ENCODE measurements at places on chromosomes 5 and 9.

GRCh38 chr5:68149189-68149588 is 66.4 kb upstream of the PIK3R1 start:
- no peak for DNase-seq

DNA sequence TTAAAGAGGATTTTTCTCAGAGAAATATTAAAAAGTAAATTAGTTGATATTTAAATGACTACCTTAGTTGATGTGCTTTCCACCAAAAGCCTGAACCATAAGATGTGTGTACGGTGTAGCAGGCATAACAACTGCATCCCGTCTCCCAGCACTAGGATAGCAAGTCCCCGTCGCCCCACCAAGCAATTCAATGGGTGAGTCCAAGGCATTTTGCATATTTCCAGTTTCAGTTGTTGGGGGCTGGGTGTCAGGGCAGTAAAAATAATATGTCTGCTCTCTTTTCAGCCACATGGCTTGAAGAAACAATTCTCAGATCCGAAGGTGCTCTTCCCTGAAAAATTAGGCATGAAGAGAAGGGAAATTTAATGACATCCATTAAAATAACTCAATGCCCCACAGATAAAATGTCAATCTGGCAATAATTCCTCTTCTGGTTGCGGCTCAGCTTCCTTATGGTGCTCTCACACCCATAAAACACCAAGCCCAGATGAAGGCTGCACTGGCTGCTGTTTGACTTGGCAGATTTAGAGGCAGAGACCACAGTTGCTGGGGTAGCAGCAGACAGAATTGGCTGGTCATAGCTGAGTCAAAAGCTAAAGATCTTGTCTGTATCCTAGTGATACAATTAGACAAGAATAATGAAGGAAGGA is 124.4 kb upstream of the ADCY2 start:
- no peak for DNase-seq

- no peak for DNase-seq
Observed at GRCh38 chr9:20358207-20358606, 264.1 kb downstream of the MLLT3 start.

- DNase-seq, result no peak
Observed at GRCh38 chr9:34655394-34655793, 3.4 kb downstream of the IL11RA start.

DNA sequence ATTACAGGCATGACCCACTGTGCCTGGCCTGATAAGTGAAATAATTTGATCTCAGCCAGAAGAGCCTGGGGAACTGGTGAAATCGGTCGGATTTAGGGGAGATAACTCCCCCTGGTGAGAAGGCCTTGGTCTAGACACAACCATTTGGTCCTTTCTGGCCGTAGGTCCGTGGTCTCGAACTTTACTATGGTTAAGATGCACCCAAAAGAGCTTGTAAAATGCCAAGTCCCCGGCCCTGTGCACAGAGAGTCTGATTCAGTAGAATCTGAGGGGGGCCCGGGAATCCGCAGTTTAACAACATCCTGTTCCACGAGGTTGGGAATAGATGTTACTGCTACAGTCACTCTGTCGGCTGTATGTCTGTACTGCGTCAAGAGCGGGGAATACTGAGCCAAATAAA is 140.7 kb downstream of the C9orf50 start:
- DNase-seq, result no peak

DNA sequence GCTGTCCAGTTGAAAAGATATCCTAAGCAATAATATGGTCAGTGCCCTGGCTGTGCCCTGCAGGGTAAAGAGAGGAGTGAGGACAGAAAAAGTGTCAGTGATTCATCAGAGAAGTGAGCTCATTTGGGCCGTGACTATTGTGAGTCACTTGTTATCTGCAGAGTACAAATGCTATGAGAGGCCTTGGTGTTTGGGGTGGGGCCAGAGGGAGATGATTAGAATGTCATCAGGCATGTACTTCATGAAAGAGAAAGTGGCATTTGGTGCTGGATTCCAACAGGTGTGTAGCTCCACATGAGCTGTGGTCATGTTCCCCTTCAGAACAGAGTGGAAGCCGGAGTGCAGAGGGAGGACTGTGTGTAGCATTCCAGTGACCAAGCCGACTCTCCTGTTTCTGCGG is 174.1 kb downstream of the KDM4C start:
- peak; percentile 3 for DNase-seq

DNA sequence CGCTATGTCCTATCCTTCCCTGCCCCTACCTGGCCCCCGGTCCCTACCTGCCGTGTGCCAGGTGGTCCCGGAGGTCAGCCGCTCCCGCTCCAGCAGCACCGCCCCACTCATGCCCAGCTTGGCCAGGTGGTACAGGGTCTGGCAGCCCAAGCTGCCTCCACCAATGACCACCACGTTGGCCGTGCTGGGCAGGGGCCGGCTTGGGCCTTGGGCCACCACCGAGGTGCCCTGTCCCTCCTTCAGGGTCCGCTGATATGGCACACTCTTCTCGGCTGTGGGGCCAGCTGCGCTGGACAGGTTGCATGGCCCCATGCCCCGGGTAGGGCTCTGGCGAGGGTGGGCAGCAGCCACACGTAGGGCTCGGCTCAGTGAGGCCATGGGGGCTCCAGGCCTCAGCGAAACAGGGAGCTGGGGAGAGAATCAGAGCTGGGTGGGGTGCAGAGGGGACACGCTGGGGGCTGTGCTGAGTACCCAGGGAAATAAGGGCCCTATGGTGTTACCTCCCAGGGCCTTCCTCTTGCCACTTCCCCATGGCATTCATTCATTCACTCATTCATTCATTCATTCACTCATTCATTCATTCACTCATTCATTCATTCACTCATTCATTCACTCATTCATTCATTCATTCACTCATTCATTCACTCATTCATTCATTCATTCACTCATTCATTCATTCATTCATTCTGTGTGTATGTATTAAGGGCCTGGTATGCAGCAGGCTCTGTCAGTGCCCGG is 4.2 kb downstream of the SARDH start:
- DNase-seq, result no peak

GRCh38 chr5:143316844-143317631 is 86.4 kb downstream of the NR3C1 start:
- DNase-seq, result no peak

- no peak for DNase-seq
Observed at GRCh38 chr9:134435550-134436378, 109.5 kb downstream of the RXRA start.

DNA sequence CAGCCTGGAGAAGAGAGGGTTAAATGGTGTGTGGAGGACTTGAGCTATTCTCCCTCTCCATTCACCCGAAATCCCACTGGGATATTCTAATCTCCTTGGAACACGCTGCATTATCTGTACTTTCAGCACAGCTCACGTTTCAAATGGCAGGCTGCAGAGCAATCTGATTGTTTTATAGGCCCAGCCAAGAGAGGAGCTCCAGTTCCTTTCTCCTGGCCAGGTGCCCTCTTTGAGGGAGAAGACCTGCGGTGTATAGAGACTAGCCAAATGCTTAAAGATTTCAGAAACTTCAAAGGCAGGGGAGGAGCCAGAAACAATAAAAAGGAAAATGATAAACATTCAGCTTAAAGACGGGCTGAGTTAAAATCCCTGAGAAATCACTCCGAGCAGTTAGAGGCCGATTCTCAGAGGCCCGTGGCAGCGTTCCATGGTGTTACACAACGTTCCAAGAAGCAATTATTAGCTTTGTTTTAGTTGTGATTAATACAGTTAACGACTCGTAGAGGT is 564.0 kb upstream of the KLF4 start:
- no peak for DNase-seq

DNA sequence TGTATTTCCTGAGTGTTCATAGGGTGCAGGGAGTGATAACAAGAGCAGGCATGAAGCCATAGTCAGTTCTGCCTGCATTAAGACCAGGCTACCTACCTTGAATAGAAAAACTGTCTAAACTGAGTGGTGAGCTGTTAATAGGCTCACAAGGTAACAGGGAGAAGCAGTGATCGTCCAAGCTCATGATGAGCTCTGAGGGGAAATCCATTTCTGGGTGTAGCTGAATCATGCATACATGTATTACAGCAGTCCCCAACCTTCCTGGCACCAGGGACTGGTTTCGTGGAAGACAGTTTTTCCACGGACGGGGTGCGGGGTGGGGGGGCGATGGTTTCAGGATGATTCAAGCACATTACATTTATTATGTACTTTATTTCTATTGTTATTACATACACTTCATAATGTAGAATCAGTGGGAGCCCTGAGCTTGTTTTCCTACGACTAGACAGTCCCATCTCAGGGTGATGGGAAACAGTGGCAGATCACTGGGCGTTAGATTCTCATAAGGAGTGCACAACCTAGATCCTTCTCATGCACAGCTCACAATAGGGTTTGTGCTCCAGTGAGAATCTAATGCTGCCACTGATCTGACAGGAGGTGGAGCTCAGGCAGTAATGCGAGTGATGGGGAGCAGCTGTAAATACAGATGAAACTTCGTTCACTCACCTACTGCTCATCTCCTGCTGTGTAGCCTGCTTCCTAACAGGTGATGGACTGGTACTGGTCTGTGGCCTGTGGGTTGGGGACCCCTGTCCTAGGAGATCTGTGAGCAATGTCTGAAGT is 100.0 kb upstream of the IL6ST start:
- peak; percentile 51 for DNase-seq

GRCh38 chr5:97297063-97297703 is 114.1 kb upstream of the RIOK2 start:
- no peak for DNase-seq

DNA sequence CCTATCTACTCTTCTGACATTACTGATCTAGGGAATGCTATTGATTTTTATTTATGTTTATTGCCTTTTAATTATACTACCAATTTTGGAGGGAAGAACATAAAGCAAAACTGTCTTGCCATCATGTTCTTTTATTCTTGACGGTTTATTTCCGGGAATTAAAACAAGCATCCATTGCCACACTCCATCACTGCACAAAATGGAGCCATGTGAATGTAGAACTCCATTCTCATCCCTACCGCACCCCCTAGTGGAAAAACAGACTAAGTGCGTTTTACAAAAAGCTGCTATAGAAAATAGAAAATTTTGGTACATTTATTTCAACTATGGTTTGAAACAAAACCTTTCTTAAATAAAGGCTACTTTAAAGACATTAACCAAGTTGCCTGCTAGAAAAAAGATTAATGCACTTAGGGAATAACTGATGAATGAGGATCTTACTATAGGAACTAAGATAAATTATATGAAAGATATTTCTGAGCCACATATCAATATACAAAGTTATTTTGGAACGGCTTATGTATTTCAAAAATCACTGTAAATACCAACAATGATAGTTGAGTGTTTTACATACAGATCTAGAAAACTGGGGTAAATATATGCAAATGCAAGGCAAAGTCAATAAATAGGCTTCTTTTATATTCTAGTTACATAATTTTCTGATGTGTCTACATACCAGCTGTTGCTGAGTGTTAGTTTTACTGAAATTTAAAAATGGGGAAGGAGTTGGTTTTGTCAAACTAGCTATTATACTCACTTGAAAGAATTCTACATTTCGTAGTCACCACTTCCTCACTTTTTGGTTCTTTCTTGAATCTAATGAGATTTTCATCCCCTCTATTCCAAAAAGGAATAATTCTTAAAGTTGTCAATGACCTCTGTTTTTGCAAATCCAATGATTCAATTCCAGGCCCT is 26.5 kb downstream of the OXCT1 start:
- no peak for DNase-seq

DNA sequence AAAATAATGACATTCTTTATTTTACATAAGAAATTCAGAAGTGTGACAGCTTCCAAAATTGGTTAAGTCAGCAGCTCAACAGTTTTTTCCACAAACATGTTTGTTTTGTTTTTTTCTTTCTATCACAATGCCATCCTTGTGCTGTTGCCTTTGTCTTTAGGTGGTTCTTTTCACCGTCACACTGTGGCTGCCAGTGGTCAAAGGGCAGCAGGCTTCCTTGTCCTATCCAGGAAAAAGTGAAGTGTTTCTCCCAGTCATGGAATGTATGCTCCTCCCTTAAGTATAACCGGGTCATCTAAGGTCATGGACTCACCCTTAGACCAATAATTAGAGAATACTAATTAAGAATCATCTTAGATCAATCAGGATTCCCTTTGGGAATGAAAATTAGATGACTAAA is 87.4 kb downstream of the SREK1 start:
- DNase-seq, result no peak

DNA sequence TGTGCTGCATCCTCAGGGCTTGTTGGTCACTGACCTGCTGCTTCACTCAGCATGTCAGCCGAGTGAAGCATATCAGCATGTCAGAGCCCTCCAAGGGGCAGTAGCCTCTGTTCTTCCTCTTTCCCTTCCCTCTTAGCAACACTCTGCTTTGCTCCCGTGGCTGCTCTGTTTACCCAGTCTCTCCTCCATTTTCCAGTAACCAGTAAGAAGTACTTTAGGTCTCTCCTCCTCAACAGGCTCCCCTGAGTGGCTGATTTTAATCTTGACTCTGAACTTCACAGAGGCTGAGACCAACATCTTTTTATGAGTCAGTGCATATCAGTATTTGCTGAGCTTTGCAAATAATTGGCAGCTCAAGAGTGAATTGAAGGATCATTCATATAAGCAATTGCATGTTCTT is 18.6 kb upstream of the ADRB2 start:
- DNase-seq, result no peak

GRCh38 chr9:123727332-123727731 is 202.6 kb downstream of the DENND1A start:
- DNase-seq, result no peak

DNA sequence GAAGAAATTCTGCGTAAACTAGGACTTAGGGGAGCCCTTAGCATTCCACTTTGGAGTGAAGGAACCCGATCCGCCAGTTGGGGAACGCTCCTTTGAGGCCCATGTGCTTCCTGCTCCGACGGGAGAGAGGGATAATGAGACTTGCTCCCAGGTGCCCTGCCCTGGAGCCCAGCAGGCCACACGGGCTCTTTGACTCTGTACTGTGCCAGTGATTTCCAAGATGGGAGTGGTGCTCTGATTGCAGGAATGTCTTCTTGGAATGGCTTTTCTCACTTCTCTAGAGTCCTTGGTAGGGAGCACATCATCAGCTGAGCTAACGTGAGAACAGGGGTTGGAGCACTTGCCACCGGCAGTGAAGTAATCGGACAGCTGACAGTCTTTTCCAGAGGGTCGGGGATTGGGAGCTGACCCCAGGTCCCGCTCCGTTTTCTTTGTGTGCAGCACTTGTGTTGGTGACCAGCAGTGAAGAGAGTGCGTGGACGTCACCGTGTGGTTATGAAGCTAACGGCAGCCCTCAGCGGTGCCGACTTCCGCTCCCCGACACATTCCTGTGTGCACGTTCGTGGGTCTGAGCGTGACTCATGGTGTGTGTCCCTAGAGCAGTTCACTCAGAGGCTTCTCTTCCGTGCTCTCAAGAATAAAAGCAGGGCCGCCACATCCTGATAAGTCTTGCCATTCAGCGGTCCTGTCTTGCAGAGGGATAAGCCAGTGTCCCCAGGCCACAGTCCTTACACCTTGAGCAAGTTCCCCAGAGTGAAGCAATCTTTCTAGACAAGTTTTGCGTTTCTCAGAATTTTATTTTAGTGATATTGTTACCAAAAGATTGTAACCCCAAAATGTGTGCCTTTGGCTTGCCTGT is 25.6 kb downstream of the ABL1 start:
- DNase-seq, result no peak

GRCh38 chr5:1066676-1067075 is 45.2 kb downstream of the SLC12A7 start:
- DNase-seq, result no peak

GRCh38 chr9:119370816-119371215 is 1.6 kb upstream of the BRINP1 start:
- DNase-seq, result peak; percentile 5

GRCh38 chr9:129341171-129341986 is 163.3 kb upstream of the IER5L start:
- DNase-seq, result no peak
